Osteocyte (in vitro differentiated cells): ENCODE measurements at places on chromosomes 12 and 14. TPM values are rescaled to one million over a fixed set of nuclear protein-coding genes. Genes with fewer than 3 reads are reported as not detected.

DNA sequence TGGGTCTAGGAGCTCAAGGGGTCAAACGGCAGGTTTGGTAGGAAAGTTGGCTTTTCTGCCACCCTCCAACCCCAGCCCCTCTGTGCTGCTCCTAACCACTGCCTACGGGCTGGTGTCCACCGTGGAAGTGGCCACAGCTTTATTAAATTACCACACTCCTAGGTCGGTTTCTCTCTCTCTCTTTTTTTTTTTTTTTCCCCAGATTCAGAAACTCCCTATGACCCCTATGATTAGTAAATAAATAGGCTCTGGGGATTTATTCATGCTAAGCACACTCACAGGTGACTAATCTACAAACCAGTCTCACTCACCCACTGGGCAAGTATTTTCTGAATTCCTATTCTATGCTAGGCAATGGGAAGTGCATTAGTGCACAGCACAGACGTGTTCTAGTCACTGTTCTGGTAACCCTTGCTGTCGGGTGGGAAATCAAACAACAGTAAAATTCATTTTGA is 8.7 kb upstream of the DDX47 start:
- peaks cover 50% of the 10 kb centered on the region for H3K4me1 ChIP-seq
- H3K36me3 ChIP-seq: no peaks in the 10 kb centered on the region
- DNase-seq: no peak
- H3K27me3 ChIP-seq: no peaks in the 10 kb centered on the region
- H3K4me3 ChIP-seq: no peak overlapping the region

- H3K27me3 ChIP-seq: no peaks in the 10 kb centered on the region
- H3K36me3 ChIP-seq: no peaks in the 10 kb centered on the region
- H3K4me1 ChIP-seq: no peaks in the 10 kb centered on the region
- no peak overlapping the region for H3K4me3 ChIP-seq
- H3K27ac ChIP-seq: no peak overlapping the region
These were observed 194.1 kb downstream of the NOVA1 start for GRCh38 chr14:26403760-26404159.

Gene LRTM2
- total RNA-seq: not detected in 2 replicates

Gene IFI27
- total RNA-seq: 1.5 and 2.6 TPM in 2 replicates

DNA sequence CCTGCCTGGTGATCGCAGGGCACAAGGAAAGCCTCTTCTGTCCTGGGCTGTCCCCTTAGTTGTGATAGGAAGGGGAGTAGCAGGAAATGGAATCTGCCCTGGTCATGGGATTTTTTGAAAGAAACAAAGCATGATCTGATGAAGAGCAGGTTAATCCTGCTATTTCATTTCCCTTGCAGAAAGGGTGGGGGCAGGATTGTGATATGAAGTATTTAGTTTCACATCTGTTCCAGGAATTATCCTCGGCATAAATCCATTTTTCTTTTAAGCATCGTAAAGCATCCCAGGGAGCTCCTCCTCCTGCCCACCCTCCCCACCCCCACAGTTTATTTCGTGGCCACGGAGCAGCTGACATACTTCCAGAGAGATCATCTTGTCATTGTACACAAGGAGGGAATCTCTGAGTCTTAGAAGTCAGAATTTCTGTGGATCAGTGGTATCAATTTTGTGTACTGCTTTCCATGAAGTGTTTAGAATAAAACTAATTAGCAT is 53.1 kb downstream of the TGFB3 start:
- peaks cover 9% of the 10 kb centered on the region for H3K36me3 ChIP-seq
- no peak overlapping the region for H3K27ac ChIP-seq
- no peak for DNase-seq
- H3K4me1 ChIP-seq: no peaks in the 10 kb centered on the region
- H3K4me3 ChIP-seq: no peak overlapping the region

Gene BICD1
- total RNA-seq: 42.7 and 47.6 TPM in 2 replicates

- H3K4me1 ChIP-seq: peaks cover 72% of the 10 kb centered on the region
- H3K4me3 ChIP-seq: peak overlapping the region; percentile 90
- peak overlapping the region; percentile 89 for H3K27ac ChIP-seq
- peaks cover 3% of the 10 kb centered on the region for H3K36me3 ChIP-seq
- no peak for DNase-seq
These were observed 403 bp downstream of the ATN1 start for GRCh38 chr12:6928022-6928702.

GRCh38 chr12:114961491-114961890 is 277.5 kb upstream of the TBX3 start:
- no peak for DNase-seq
- no peaks in the 10 kb centered on the region for H3K36me3 ChIP-seq
- no peak overlapping the region for H3K4me3 ChIP-seq
- no peaks in the 10 kb centered on the region for H3K4me1 ChIP-seq
- H3K27me3 ChIP-seq: no peaks in the 10 kb centered on the region

Gene PLXNC1
- 0.32 and 1.1 TPM in 2 replicates for total RNA-seq

Gene FIGNL2
- 0.08 TPM in 2 replicates for total RNA-seq

Gene CD163L1
- total RNA-seq: 1.8 TPM in 2 replicates

Gene SSTR1
- not detected in 2 replicates for total RNA-seq
